GM13977 (cell line): ENCODE measurements at places on chromosomes 6 and 20.
A peak's percentile ranks its signal among the peaks of the same experiment; 100 is the strongest.

DNA sequence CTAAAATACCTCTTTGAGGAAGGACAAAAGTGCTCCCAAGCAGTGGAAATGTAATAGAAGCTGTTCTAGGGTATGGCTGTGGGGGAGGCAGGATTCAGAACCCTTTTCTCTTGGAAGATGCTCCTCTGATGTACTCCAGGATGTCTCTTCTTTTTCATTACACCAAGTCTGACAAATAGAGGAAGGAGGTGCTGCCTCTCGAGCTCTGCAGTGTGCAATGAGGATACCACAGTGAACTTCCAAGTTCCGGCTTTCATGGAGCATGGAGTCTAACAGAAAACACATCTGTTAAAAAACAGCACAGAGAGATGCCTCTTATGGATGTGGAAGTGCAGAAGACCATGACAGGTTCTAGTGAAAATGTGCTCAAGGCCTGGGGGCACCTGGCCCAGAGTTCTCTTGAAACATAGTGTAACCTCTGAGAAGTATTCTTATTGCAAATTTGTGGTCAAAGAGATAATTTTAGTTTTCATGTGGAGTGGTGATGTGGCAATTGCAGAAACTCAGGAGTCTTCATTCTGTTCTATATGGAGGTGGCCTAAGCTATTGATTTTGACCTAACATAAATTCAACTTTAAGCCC lies 362.0 kb upstream of the CITED2 start:
- no peak for DNase-seq

GRCh38 chr6:110661414-110661813 lies 153.9 kb downstream of the CDK19 start:
- no peak for DNase-seq

DNA sequence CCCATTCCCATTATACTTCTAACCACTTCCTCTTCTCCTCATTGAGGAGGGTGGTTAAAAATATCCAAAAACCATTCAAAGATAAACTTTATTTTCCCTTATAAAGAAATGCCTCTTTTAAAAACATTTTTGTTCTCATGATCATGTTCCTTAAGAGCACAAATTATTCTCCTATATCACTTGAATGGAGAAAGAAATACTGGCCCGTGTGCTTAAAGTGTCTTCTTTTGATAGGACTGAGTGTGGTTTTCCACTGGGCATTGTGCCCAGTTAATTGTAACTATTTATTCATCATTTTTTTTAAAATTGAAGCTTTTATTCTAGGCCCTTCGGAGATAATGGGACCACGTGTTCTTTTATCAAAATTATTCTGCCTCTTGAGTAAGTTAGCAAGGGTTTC lies 871.5 kb downstream of the QKI start:
- DNase-seq: no peak

GRCh38 chr6:157756708-157757429 lies 66.2 kb upstream of the SNX9 start:
- peak; percentile 53 for DNase-seq

DNA sequence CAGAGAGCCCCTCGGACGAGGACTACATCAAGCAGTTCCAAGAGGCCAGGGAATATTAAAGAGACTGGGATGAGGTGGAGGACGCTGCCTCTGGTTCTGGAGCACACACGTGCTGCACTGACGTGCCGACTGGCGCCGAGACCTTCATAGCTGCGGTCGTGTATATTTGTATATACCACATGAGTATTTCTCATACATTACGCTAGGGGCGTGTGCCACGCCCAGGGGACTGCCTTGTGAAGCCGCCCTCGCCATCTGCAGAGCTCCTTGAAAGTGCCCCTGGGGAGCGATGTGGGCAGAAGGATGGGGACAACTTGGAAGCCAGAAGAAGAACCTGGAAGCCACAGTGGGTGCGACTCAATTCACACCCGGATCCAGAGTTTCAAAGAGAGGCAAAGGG lies 78.3 kb downstream of the ISM1 start:
- no peak for DNase-seq

- no peak for DNase-seq
These were observed 17.7 kb upstream of the TNFAIP3 start for GRCh38 chr6:137849181-137849980.

DNA sequence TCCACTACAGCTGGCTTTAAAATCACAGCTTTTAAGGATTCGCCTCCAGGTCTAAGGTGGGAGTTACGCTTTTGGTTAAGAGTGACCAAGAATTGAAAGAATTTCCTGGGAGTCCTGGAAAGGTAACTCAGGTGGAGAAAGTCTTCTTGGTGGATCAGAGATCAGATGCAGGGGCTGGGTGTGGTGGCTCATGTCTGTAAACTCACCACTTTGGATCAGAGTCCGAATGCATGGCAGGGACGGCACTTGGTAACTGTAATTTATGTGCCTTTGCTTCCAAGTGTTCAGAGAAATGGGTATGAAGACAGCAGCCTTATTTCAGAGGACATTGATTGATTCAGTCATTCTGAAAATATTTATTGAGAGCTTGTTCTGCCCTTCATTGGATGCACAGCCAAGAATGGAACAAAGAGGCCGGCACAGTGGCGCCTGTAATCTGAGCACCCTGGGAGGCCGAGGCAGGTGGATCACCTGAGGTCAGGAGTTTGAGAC lies 18.0 kb upstream of the JARID2 start:
- no peak for DNase-seq

DNA sequence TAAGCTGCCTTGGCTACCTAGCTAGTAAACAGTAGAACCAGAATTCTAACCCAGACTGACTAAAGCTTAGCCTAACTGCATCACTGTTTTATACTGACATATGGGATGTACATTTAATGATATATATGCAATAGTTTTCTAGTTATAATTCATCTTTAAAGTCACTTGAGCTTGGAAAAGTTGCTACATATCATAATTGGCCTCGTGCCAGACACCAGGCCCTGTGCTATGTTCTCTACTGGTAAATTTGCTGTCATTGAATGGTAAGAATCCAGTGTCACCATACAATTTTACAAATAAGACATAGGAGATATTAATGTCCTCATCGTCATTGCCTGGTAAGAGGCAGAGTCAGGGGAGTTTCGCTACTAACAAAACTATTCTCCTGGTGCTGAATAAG lies 396.8 kb downstream of the CDKAL1 start:
- DNase-seq: no peak

- DNase-seq: no peak
These were observed 60.9 kb upstream of the PRL start for GRCh38 chr6:22357724-22358189.

- DNase-seq: no peak
These were observed 259.2 kb upstream of the MANEA start for GRCh38 chr6:95318137-95318536.

- DNase-seq: no peak
These were observed 99.2 kb downstream of the VEGFA start for GRCh38 chr6:43869079-43869710.

- no peak for DNase-seq
These were observed 1111.4 kb upstream of the CITED2 start for GRCh38 chr6:140485740-140486449.

DNA sequence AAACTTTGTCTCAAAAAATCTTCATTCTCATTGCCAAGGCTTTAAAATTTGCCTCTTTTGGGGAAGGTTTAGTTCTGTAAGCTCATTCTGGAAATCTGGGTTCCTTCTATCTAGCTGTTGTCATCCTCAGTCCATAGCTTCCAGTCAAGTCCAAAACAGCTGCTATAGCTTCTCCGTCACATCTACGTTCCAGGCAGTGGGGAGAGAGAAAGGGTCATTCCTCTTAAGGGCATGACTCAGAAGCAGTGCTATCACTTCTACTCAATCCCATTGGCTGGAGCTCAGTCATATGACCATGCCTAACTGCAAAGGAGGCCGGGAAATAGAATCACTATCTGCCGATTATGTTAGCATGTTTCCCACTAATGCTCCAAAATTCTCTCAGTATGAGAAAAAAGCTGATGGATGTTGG lies 141.4 kb upstream of the PTPN1 start:
- DNase-seq: no peak

DNA sequence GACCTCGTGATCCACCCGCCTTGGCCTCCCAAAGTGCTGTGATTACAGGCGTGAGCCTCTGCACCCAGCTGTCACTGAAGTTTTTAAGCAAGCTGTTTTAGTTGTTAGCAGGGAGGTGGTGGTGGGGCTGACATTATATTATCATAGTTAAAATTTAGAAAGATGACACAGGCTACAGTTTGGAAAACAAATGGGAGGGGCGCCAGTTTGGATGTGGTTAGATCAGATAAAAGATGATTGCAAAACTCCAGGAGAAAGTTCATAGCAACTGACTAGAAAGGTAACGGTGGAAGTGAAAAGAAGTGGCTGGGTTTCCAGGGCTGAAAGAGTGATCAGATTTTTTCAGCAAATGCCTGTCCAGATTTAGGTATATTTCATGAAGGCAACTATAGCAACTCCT lies 311.9 kb upstream of the CITED2 start:
- DNase-seq: no peak

GRCh38 chr6:6330407-6330806 lies 9.9 kb upstream of the F13A1 start:
- no peak for DNase-seq

- DNase-seq: no peak
These were observed 174.7 kb downstream of the BMP7 start for GRCh38 chr20:57091748-57092111.

DNA sequence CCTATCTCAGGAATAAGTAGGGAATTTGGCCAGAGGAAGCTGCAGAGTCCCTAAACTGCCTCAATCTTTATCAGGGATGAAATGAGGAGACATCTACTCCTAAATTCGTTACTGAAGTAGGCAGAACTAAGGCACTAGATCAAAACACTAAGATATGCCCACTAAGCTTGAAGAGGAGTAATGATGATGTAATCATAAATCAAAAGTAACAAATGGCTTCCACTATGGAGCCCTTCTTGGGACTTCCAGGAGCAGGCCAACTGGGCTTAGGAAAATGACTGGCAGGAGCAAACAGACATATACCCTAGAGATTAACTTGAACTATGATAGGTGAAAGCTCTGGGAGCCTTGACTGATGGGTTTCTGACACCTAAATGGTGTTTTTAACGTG lies 15.4 kb downstream of the ZSCAN12 start:
- DNase-seq: no peak

GRCh38 chr6:19976411-19977129 lies 139.4 kb downstream of the ID4 start:
- no peak for DNase-seq

DNA sequence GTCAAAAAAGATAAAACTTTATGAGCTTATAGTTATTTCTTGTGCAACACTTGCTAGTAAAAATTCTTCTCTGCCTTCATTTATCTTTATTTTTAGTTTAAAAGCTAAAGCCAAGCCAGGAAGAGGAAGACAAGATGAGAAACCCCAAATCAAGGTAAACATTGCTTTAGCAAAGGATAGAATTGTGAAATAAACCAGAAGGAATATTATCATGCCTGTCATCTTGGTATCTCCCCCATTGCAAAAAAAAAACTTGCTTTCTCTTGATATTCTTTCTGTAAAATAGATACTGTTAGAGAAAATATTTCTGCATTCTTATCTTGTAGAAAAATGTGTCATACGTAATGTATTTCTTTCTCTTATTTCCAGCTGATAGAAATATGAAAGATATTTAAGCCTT lies 432.8 kb downstream of the GJA1 start:
- no peak for DNase-seq

DNA sequence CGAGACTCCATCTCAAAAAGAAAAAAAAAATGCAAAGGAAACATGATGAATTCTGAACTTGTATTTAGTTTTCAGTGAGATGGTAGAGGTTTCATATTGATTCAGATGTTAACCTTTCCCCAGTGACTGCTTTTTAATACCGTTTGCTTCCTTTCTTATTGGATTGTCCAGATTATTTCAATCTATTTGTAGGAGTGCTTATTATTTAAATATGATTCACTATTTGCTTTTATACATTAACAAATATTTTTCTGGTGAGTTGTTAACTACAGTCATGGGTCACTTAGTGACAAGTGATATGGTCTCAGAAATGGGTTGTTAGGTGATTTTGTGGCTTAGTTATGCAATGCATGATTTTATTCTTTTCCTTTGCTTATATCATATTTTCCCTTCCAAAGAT lies 8.4 kb downstream of the PI3 start:
- no peak for DNase-seq

DNA sequence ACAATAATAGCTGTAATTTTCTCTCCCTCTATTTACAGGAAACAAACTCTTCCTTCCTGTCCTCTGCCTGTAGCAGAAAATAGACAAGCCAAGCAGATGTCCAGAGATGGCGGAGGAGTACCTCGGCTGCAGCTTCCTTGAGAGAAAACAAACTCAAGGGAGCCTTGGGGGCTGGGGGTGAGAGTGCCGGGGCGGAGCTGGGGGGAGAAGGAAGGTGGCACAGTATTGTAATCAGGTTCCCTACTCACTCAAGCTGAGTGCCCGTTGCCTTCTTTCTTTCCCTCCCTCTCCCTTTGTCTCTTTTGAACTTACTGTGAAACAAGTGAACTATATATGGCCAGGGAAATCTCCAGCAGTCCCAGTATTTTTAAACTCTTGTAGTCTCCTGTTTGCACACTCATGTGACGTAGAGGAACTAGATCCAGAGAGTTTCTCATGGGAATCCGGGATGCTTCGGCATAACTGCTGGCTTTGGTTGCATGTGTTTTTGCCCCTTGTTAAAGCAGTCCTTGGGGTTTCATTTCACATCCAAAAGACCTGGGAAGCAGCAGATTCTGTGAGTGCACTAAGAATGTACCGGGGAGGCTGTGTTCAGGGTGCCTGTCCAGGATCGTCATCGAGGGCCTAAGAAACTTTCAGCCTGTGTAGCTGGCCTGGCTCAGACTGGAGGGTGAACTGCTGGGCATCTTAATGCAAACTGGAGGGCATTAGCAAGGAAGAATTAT lies 44.6 kb upstream of the HDDC2 start:
- no peak for DNase-seq

- DNase-seq: no peak
These were observed 312.6 kb upstream of the RSPO3 start for GRCh38 chr6:126805861-126806260.

- no peak for DNase-seq
These were observed 571.6 kb upstream of the GJE1 start for GRCh38 chr6:141561154-141561553.

- DNase-seq: no peak
These were observed 27.1 kb upstream of the FABP7 start for GRCh38 chr6:122752459-122752858.

GRCh38 chr6:12315292-12316081 lies 25.3 kb downstream of the EDN1 start:
- DNase-seq: no peak

- DNase-seq: no peak
These were observed 18.0 kb downstream of the PRPH2 start for GRCh38 chr6:42704251-42704936.

DNA sequence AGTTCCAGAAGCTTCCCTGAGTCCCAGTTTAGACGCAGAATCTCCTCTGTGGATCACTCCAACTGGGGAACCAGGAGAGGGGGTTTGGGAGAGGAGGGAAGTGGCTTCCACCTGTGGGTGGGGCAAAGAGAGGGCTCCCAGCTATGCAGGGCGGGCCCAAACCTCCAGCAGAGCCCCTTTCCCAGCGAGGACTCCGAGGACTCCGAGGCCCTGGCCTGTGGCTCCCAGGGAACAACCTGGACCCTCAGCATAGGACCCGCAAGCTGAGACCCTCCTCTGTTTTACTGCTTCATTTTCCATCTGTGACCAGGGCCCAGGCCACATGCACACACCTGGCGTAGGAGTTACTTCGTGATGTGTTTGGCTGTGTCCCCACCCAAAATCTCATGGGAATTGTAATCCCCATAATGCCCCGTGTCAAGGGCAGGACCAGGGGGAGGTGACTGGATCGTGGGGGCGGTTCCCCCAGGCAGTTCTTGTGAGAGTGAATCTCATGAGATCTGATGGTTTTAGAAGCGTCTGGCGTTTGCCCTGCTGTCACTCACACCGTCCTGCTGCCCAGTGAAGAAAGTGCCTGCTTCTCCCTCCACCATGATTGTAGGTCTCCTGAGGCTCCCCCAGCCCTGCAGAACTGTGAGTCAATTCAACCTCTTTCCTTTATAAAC lies 27.9 kb downstream of the NTSR1 start:
- DNase-seq: no peak
